ENCODE measurements at places on chromosomes 5 and 9.

DNA sequence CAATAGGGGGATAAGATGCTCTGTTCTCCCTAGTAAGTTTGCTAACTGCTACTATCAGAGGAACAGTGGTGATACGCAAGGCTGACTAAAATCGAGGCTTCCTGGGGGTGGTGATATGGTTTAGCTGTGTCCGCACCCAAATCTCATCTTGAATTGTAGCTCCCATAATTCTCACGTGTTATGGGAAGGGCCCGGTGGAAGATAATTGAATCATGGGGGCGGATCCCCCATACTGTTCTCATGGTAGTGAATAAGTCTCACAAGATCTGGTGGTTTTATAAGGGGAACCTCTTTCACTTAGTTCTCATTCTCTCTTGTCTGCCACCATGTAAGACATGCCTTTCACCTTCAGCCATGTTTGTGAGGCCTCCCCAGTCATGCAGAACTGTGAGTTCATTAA lies 135.1 kb downstream of the LHFPL2 start:
- no peak for DNase-seq

DNA sequence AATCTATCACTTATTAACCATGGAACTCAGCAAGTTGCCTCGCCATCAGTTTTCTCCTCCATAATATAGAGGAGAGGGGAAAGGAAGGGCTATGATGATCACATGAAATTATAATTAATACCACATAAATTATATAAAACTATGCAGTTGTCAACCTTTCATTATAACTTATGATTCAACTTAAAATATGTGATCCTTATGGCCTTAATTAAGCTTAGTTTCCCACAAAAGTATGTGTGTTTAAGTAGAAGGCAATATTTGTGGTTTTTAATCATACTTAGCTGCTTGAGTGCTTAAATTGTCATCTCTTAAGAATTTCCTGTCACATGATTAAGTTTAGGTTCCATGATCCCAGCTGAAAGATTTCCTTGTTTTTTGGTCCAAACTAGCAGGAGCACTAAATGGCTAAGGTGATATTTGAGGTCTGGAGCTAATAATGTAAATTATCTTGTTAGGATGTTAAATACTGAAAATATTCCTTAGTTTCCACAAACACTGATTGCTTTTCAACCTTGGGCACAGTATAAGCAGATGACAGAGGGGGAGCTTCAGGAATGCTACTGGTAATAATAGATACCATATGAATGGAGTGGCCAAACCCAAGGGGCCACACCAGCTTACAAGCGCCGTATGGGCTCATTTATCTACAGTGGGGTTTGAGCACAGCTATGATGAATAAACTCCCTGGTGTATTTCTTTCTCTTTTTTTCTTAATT lies 26.4 kb upstream of the F2R start:
- no peak for DNase-seq

DNA sequence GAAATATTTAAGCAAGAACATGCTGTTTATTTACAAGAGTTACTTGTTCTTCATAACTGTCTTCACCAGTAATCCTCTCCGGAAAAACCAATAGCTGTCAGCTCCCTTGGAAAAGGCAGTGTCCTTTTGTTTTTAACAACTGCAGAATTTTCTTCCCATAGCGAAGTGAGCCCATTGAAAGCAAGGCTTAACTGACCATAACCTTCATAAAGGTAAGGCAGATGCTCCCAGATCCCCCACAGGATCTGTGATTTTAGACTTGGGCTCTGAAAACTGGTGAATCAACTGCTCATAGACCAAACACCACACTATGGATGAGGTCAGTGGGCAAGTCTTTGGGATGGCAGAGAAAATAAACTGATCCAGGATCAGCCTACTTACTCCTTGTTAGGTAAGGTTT lies 155.0 kb downstream of the GLIS3 start:
- DNase-seq = no peak

- no peak for DNase-seq
These were observed 64.6 kb downstream of the ABLIM3 start for GRCh38 chr5:149205625-149206523.

GRCh38 chr5:170451747-170452365 lies 52.0 kb upstream of the KCNIP1 start:
- no peak for DNase-seq

- no peak for DNase-seq
These were observed 183.3 kb downstream of the MAST4 start for GRCh38 chr5:66779528-66779927.

- DNase-seq = peak; percentile 43
These were observed 80.2 kb downstream of the PLAC8L1 start for GRCh38 chr5:146025114-146025680.

DNA sequence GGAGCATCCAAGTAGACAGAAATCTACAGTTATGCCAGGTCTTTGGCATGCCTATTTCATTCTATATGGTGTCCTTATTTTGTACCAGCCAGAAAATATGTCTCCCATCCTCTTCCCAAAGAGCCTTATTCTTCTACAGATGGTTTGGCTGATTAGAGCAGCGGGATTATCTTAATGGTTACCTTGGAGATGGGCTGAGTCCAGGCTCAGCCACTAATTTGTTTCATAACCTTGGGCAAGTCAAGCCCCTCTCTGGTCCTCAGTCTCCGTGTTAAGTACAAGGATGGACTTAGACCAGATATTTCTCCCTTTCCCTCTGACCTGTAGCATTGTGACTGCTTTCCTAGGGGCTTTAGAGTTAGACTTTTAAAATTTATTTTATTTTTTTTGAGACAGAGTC lies 11.1 kb upstream of the GLE1 start:
- DNase-seq = no peak

- DNase-seq = no peak
These were observed 296.0 kb downstream of the SPOCK1 start for GRCh38 chr5:137203011-137203632.

GRCh38 chr9:80763536-80763935 lies 925.8 kb downstream of the TLE1 start:
- no peak for DNase-seq

DNA sequence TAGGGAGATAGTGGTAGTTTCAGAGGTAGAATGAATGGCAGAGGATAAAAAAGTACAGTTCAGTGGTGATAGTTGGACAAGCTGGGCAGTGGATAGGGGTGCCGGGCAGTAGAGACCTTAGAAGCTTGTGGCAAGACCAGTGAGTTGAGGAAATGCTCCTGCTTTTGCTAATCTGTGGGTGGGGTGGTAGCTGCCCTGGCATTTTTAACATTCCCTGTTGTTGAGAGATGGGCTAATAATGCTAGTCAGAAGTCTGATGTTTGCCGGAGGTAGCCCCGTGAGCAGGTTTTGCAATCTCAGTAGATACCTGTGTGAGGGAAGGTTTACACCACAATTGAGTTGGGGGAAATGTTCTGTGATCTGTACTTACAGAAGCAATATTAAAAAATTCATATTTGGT lies 91.1 kb downstream of the TRIO start:
- no peak for DNase-seq

GRCh38 chr9:109176386-109176785 lies 9.3 kb upstream of the FRRS1L start:
- DNase-seq = no peak

DNA sequence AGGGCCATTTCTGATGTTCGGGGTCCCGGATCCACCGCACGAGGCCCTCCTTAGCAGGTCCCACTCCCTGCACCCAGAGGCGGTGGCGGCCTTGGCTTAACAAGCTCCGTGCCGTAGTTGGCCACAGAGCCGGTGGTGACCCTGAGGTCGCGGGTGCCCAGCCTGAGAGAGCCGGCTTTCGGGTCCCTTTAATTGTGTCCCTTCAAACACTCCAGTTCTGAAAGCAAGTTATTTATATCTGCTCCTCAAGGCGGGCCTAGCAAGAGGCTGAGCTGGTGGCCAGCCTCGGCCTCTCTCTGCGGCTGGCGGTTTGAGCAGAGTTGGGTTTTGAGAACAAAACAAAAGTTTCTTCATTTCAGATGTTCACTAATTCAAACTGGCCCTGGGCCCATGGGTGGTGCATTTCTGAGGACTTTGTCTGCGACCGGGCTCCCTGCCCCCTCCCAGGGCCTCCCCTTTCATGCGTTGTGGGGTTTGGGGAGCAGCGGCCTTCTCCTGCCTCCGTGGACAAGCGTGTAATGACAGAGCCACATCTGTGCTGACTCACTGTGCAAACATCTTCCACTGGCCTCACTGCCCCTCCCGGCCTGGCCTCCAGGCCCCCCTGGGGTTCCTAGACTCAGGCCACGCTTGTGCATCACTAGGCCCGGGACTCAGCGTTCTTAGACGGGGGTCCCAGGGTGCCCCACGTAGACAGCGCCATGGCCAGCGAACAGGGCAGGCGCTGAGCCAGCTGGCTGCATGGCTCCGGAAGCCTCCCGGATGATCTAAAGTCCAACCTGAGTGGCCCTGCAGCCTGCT lies 49.4 kb upstream of the COL5A1 start:
- no peak for DNase-seq

GRCh38 chr5:168740811-168741213 lies 161.6 kb upstream of the PANK3 start:
- no peak for DNase-seq

- no peak for DNase-seq
These were observed at the start of gene PCDHB14 for GRCh38 chr5:141223112-141223783. TSS of gene PCDHB14 (plus strand) at chr5:141223343. CDS start at chr5:141223506, 163 bp downstream.

GRCh38 chr5:7849681-7850394 lies 1.1 kb downstream of the CFAP90 start:
- DNase-seq = no peak

DNA sequence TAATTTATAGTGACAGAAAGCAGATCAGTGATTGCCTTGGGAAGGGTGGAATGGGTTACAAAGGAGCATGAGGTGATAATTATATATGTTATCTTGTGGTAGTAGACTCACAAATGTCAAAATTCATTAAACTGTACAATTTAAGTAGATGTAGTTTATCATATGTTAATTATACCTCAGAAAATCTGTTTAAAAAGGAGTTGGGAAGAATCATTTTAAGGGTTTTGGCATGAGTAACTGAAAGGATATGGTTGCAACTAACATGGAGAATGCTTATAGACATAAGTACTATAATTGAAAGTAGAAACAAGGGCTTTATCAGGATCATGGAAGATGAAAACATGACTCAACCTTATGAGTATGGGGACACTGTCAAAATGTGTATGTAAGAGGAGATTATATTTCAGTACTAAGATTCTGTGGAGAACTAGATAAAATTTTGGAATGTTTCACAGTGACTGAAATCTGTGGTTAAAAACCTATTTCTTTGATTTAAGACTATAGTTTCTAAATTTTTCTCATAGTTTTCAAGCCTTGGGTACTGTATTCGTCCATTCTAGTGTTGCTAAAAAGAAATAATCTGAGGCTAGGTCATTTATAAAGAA lies 73.3 kb downstream of the FCHO2 start:
- no peak for DNase-seq

DNA sequence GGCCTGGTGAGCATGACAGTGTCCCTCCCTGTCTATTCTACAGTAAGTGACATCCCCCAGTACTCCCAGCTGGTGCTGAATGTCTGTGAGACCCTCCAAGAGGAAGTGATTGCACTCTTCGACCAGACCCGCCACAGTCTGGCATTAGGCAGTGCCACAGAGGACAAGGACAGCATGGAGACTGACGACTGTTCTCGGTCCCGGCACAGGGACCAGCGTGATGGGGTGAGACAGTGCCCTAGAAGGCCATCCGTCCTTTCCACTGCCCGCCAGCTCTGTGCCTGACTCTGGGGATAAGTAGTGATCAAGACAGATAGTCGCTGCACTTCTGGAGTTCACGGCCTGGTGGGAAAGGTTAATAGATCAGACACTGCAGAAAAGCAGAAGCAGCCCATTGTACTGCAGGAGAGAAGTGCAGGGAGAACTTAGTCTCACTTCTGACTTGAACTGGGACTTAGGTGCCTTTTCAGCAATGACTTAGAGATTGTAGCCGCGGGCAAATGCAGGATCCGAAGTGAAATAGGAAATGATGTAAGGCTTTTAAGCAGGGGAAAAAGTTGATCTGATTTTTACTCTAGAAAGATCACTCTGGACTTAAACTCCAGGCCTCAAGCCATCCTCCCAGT lies 28.4 kb downstream of the SH3GLB2 start:
- DNase-seq = no peak

DNA sequence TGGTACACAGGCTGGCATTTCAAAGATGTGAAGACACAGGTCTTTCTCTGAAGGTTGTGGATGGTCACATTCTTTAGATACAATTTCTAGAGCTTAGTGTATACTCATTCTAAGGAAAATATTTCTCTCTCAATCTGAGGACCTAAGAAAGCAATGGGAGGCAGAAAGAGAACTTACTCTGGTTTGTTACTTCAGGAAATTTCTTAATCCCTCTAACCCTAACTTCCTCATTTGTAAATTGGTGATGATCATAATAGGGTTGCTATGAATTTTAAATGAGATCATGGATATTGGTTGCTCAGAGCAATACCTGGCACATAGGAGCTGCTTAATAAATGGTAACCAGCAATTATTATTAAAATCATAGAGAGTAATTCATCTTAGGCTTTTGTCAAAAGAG lies 22.1 kb downstream of the FAM170A start:
- no peak for DNase-seq

- DNase-seq = no peak
These were observed 149.8 kb downstream of the MED10 start for GRCh38 chr5:6228257-6229250.

- DNase-seq = no peak
These were observed 1013.9 kb downstream of the EFNA5 start for GRCh38 chr5:106656821-106657220.

DNA sequence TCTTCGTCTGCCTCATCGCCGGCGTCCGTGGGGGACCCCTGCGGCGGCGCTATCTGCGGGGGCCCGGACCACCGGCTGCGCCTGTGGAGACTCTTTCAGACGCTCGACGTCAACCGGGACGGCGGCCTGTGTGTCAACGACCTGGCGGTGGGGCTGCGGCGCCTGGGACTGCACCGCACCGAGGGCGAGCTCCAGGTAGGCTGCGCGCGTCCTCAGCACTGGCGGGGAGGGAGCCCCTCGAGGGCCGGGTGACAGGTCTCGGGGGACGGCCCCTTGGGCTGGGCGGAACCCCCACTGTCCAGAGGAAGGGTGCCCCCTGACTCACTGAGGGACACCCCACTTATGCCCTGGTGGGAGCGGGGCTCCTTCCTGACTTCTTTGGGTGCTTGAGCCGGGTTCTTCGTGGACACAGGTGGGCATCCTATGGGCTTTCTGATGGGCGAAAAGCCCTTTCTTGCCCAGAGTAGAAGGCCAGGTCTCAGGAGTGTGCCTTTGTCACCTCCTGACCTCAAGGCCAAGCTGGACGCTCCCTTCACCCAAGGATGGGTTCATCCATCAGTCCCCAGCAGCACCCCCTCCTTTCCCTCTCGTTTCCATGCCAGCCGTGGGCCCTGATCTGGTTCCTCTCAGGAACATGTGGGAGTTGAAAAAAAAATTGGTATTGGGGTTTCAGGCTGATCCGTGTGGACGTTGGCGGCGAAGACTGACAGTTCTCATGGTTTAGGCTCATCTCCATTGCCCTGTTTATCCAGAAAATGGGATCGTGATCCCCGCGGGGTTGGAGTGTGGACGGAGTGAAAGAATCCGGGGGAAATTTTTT lies 564 bp downstream of the SLC25A25 start:
- peak; percentile 52 for DNase-seq

All from transverse colon (tissue), 4 donors.